Thoracic aorta (tissue), 2 donors: ENCODE measurements at places on chromosomes 6 and 20.

DNA sequence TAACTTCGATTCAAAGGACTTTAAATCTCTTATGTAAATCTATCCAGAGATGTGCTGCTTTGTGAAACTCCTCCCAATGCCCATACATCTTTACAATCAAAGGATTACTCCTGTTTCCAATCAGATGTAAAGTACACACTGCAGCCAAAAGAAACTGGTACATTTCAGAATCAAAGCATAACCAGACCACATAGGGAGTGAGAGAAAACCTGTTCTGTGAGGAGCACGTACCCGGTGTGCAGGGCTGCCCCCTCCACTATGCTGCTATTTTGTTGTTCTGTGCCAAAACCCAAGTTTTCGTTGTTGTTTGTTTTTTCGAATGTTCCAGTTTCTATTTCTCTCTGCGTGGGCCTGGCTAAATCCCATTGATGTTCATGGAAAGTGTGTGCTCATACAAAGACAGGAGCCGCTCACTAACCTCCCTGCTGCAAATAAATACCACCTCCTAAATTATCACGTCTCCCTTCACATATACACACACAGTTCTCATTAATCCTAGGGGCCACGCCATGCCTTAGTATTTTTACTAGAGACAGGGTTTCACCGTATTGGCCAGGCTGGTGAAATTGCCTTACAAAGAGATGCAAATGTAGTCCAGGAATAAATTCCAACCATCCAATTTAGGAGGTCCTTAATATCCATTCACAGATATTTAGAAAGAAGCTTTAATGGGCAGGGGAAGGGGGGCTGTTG is 52.9 kb downstream of the ATP9A start:
- no peak for DNase-seq

DNA sequence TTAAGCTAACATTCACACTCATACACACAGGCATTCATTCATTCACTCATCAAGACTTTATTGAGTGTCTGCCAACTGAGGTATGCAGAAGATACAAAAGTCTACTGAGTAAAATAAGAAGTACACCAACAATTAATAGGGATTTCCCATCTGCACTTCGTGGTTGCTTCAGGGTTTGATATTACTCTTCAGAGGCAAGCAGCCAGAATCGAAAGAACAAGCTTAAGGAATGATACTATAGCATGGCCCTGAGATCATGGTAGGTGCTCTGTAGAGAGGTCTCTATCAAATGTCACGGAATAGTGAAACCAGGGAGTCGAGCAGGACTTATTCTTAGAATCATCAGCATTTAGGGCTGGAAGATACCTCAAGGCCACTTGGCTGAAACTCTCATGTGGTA is 135.4 kb downstream of the NRN1 start:
- DNase-seq = no peak

DNA sequence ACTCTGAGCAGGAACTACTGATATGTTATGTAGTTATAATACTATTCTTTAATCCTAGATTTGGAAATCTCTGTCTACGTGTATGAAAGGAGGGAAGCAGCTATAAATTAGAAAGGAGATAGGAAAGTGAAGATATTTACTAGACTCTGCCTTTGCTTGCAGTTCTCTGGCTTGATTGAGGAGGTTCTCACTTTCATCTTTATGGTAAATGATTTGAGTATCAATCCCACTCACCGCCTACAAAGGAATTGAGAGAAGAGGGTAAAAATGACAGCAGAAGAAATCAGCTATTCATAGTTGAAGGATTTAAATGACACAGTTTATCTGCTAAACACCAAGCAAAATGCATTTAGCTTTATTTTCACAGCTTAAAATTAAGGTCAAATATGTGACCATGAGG is 67.3 kb downstream of the FAM229B start:
- no peak for DNase-seq

GRCh38 chr6:6270948-6271535 is 49.4 kb downstream of the F13A1 start:
- DNase-seq = no peak

- DNase-seq = no peak
Observed at GRCh38 chr20:24160563-24161281, 172.1 kb upstream of the GGTLC1 start.

- peak; percentile 60 for DNase-seq
Observed at GRCh38 chr20:40689943-40690835, 1.2 kb upstream of the MAFB start.

DNA sequence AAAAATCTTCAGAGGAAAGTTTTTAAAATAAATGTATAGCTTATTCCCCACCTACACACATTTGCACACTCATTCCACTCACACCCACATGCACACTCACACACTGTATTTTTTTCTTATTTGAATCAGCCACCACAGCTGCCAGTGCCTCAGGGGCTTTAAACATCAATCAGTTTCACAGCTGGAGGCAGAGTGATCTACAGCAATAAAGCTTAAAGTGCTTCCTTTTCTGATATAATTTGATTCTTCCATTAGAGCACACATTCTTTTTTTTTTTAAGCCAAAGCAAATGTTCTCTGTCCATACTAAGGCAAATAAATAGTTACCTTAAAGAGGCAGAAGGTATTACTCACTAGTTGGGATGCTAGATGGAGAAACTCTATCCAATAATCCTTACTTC is 498.8 kb upstream of the POU3F2 start:
- no peak for DNase-seq

GRCh38 chr6:150427037-150427602 is 58.3 kb downstream of the IYD start:
- DNase-seq = no peak

GRCh38 chr6:41937472-41937860 is 4.1 kb downstream of the CCND3 start:
- DNase-seq = no peak
